ENCODE measurements at places on chromosomes 1 and 21.

DNA sequence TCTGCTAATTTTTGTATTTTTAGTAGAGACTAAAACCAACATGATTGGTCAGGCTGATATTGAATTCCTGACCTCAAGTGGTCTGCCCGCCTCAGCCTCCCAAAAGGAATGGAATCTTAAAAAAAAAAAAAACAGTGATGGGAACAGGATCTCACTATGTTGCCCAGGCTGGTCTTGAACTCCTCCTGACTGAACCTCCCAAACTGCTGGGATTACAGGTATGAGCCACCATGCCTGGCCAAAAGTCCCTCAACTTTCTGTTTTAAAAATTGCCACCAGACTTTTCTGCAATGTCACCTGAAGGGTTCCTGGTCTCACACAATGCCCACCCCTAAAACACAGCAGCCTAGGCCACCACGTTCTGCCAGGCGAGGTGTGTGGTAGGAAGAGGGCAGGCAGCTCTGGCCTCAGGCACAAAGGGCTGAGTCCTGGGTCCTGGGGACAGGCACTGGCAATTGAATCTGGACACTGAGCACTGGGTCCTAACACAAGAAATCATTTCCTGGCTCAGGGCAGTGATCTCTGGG, 21.2 kb upstream of the THRAP3 start:
- no peak for DNase-seq

DNA sequence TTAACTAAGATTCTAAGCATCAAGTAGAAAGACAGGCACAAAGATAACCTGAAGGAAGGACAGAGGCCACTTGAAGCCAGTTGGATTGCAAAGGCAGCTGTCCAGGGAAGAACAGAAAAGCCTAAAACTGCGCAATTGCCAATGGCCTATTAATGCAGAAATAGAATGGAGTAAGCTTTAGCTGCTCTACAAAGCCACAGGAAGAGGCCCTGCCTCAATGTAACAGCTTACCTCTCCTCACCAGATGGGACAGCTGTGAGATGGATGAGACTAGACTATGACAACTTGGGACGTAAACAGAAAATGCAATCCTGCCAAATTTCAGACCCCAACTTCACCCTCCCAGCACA, 176.5 kb downstream of the EIF4G3 start:
- DNase-seq: no peak

DNA sequence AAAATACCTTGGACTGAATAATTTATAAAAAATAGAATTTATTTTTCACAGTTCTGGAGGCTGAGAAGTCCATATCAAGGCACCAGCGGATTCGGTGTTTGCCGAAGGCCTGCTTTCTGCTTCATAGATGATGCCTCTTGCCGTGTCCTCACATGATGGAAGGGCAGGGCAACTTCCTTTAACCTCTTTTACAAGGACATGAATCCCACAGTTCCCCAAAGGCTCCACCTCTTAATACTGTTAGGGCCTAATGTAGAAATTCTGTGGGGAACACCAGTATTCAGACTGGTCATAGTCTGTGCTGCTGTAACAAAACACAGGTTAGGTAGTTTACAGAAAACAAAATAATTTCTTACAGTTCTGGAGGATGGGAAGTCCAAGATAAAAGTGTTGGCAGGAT, 25.9 kb downstream of the DYRK1A start:
- DNase-seq: no peak

DNA sequence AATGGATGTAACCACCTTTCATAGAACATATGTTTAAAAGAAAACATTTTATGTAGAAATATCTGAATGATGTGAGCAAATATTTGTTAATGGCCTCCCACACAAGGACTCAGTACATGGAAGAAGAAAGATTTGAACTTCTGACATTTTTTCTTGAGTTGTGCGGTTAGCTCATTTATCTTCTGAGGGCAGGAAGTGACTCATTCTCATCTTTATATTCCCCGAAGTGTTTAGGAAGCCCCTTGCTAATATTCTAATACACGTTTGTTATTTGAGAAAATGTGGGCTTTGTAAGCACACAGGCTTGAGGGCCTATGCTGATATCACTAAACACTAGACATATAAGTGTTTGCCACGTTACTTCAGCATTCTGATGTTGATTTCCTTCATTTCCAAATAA, 392.5 kb upstream of the PTBP2 start:
- DNase-seq: no peak

- no peak for DNase-seq
These were observed 139.3 kb upstream of the HMCN1 start for GRCh38 chr1:185594786-185595410.

Data from activated T-cell treated with anti-CD3 and anti-CD28 coated beads, Interleukin-2, amount 50 U/mL, for 24 hours (primary cell).